ENCODE measurements at places on chromosomes 16 and 17.
A peak's percentile ranks its signal among the peaks of the same experiment; 100 is the strongest.

- no peak for DNase-seq
Measured at GRCh38 chr16:74975591-74975990, 9.3 kb downstream of the WDR59 start.

DNA sequence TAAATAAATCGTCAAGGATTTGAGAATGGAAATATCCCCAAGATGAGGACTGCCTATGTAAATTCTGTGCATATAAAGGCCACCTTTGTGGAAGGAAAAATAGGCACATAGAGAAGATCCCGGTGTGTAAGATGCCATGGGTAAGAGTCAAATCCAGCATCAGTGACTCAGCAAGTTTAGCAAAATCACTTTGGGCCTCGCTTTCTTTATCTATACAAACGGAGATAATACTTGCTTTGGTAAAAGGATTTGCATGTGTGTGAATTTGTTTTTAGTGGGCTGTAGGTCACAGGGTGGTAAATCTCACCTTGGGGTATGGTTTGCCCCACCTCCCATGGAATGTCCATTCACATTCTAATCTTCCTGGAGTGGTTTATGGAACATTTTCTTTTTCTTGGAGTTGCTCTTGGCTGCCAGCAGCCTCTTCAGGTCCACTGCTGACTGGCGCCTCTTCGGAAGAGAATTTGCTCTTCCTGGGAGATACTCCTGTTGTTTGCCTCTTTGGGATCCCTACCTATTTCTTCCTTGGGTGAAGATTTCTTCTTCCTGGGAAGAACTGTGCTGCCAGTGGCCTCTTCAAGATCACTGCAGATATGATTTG is 587.6 kb downstream of the CDH11 start:
- DNase-seq: no peak

DNA sequence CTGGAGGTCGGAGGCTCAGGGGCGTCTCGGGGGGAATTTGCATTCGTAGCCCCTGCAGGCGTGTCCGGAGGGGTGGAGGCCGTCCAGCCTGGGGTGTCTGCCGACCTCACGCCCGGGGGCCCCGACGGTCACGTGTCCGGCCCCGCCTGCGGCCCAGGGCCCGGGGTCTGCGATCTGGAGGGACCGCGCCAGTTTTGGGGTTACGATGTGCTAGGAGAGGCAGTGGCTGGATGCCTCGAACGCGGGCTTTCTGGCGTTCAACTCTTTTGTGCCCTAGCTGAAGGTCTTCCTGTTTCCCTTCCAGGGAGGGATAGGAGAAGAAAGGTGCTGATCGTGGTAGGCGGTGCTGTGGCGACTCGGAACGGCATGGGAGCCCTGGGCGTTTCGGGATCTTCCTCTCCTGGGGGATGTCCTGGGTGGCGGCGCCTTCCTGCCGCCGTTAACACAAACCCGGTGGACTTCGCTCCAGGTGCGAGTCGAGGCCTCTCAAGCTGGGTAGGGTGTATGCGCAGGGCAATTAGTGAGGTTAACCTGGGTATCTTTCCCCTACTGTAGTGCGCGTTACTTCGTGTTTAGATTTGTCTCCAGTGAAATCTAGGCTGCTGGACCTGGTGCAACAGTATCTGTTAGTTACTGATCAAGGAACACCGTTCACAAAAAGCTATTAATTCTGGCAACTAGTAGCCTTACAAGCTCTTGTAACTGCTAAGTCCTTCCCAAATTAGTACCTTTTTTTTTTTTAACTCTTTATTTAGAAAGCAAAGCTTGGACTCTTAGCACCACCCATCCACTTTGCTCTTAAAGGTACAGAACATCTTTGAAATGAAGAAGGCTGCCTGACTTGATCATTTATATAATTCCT is 1.3 kb downstream of the AKAP1 start:
- DNase-seq: no peak

DNA sequence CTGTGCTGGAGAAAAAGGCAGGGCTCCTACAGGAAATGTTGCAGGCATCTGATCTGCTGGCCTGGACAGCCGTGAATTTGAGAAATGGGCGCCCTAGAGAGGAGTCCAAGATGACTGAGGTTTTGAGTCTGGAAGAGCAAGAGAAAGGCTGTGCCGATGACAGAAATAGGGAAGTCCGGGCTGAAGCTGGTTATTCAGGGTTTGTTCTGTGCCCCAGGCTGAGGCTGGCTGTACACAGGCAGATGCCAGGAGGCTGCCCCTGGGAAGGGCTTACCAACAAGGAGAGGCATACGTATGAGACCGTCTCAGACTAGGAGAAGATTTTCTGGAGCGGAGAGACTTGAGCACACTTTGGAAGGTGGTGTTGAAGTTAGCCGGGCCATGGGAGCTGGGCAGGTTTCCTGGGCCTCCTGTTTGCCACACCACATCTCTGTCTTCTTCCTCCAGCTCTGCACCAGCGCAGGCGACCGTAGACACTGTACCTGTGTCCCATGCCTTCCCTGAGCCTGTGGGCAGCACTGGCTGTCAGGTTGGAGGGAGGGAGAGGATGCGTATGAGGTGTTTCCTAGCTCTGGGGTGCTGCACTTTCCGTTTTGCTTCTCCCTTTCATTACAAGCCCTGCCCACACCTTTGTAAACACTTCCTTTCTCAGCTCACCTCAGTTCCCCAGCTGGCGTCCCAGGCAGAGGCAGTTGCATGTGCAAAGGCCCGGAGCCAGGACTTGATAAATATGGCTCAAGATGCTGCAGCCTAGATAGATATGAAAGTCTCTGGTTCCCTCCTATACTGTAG is 80.8 kb downstream of the SPECC1 start:
- DNase-seq: no peak

- DNase-seq: no peak
Measured at GRCh38 chr16:75087375-75087979, 29.1 kb downstream of the LDHD start.

GRCh38 chr17:7916808-7917207 is 719 bp upstream of the RNF227 start:
- DNase-seq: no peak

GRCh38 chr16:1950047-1950446 is 4.4 kb downstream of the RPL3L start:
- DNase-seq: no peak

GRCh38 chr16:57004387-57005250 is 15.3 kb downstream of the NLRC5 start:
- DNase-seq: no peak

GRCh38 chr16:51508490-51509212 is 357.6 kb upstream of the SALL1 start:
- DNase-seq: no peak

- DNase-seq: no peak
Measured at GRCh38 chr16:87178177-87178863, 138.9 kb downstream of the C16orf95 start.

DNA sequence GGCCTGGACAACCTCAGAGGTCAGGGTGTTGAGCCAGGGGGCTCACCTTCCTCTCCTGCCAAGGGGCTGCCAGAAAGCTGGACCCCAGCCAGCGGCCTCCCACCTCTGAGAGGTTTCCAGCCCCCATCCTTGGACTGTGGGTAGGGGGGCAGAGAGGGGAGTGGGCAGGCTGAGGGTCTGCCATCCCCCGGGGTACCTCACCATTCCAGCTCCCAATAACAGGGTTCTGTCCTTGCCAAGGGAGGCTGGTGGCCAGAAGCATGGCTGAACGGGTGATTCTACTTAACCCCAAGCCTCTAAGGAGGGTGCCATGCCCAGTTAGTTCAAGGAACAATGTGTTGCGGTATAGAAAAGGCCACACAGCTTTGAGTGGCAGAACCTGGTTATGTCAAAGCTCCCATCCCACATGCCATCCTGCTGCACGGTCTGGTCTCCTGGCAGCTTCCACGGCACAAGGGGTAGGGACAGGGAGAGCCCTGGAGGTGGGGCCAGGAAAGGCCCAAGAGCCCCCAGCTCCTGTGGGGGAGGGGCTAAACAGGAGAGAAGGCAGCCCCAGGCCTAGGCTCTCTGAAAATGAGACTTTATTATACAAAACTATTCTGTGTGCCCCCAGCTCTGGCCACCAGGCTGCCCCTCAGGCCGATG is 19.8 kb downstream of the B9D1 start:
- no peak for DNase-seq

- no peak for DNase-seq
Measured at GRCh38 chr17:64190472-64190871, 60.5 kb upstream of the ERN1 start.

DNA sequence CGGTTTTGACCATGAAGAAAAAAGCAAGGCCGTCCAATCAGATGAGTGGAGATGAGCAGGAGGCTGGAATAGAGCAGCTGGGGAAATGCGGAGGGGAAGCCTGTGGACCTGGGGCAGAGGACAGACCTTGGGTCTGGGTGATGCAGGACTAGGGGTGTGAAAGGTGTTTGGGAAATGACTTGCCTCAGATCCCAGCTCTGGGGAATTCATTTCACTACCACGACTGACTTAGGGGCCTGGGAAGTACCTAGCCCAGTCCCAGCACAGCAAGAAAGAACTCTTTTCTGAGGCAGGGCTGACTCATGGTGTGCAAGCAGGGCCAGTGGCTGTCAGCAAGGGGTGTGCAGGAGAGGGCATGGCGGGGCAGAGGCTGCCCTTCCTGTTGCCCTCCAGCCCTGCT is 14.8 kb downstream of the DNAI2 start:
- DNase-seq: no peak

GRCh38 chr16:47947723-47948122 is 208.1 kb downstream of the ABCC12 start:
- no peak for DNase-seq

DNA sequence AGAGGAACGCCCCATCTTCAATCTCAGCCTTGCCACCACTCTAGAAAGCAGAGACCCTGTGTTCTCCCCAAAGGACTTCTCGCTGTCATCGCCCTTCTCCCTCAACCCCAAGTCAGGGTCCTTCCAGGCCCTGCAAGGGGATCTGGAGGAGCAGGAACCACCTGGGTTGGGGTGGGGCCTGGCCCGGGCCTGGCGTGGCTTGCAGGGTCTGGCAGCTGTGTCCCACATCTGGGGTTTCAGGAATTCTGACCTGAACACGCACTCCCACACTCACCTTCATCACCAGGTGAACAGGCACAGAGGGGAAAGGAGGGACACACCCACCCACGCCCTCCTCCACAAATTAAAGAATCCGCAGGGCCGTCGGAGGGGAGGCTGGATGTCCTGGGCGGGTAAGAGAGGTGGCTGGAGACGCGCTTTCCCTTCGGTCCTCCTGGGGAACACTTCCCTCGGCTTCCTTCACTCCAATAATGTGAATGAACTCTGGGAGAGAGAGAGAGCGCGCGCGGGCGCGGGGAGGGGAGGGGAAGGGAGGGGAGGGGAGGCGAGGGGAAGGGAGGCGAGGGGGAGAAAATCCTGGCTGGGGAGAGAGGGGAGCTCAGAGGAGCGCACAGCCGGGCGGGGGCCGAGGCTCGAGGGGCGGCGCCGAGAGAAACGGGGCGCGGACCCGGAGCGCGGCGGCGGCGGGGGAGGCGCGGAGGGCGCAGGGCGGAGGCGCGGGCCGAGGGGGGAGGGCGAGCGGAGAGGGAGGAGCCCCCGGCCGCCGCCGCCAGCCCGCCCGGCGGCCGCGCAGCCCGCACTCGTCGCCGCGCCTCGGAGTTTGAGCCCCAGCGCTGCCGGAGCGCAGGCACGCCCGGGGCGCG is at the start of gene CACNG4:
Gene CACNG4, plus strand, starts transcription at position 799 of the 863 bp plus-strand sequence. CDS start 205 bp downstream, outside the sequence.
- DNase-seq: no peak

- DNase-seq: no peak
Measured at GRCh38 chr16:67942510-67943255, 1.2 kb downstream of the LCAT start.

- DNase-seq: peak; percentile 63
Measured at GRCh38 chr17:2593821-2594721, 617 bp downstream of the PAFAH1B1 start.

DNA sequence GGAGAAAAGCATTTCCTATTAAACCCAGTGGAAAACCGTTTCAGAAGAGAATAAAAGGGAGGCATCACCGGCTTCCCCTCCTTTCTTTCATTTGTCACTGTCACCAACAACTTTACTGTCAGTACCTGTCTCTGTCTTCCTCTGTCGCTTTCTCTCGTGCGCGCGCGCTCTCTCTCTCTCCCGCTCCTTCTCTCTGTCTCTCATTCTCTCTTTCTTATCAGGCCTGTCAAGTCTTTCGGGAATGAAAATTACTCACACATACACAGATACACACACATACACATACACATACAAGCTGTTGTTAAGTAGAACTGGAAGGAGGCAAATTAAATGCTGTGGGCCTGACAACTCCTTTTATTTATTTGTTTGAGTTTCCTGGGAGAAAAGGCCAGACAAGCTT is 17.6 kb downstream of the MYOCD start:
- DNase-seq: no peak

DNA sequence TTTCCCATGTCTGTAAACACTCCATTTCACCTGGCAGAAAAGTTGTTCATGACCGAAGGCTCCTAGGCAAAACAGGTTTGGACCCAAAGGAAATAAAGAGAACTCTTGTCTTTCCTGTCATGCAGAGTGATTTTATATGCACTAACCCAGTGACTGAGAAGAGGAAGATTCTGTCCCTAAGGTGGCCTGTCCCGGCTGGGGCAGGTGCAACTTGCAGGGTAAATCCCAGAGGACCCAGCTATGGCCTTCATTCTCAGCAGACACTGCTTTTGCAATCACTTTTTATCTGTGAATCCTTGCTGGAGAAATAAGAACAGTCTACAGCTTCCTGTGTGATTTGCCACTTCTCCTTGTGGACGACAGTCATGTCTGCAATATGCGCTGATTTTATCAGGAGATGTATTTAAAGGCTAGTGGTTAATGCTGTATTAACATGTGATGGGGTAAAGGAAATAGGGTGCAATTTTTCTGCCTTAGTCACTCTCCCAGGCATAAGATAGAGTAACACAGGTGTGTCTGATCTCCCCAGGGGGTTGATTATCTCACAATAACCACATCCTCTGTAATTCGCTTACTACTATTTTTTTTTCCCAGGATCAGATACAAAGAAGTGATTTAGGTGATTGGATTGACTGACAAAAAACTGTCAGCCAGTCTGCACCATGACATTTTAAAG is 696.8 kb upstream of the SOX9 start:
- no peak for DNase-seq

DNA sequence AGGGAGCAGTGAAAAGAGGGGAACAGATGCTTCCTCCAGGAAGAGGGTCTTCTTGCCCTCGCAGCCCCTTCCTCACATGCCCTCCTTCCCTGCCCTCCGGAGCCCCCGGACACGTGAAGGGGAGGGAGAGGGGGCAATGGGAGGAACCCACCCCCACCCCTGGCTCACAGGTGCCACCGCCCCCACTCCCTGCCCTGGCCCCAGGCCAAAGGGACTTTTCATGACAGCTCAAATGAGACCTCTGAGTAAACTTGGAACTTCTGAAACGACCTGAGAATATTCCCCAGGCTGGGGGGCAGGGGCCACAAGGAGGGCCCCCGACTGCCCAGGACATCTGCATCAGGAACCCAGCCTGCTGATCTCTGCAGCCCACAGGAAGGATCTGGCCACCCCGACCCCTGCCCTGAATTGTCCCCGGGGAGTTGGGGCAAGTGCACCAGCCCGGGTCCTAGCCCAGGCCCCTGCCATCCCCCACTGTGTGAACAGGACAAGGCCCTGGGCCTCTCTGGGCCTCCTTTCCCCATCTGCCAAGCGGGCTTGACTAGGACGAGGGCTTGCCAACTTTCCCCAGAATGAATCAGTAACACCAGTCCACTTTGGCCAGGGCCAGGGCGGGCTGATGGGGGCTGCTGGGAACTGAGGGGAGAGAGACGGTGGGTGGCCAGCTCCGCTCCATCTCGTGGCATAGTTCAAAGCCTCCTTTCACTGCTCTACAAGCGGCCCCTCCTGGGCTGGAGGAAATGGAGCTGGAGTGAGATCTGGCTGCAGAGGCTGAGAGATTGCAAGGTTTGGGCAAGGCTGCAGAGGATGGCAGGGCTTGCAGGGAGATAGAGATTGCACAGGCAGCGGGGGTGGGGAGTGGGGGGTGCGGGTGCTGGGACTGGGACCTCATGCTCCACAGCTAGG is 3.8 kb downstream of the IL21R start:
- no peak for DNase-seq
